ENCODE measurements at places on chromosomes 7 and 10.
A peak's percentile ranks its signal among the peaks of the same experiment; 100 is the strongest.

GRCh38 chr7:106744563-106745091, 83.7 kb upstream of the CCDC71L start:
- no peak for DNase-seq

DNA sequence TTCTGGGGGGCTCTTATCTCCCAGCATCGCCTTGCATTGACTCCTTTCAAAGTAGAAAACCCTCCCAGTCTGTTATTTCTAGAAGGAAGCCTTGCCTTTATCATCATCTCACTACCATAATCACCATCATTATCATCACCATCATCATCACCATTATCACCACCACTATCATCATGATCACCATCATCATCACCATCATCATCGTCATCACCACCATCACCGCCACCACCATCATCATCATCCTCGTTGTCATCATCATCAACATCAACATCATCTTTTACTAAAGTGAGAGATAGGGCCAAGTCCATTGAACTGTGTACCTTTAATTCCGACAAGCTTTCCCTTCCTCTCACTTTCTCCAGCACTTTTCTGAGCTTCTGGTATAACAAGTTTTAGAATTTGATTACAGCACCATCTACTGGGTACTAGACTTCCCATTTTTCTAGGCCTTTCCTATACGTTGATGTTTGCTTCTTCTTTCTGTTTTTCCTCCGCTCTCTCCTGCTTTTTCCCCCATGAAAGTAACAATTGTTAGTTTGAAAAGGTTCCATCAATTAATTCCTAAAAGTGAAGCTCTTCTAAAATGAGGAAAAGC, 226.4 kb downstream of the BUB3 start:
- no peak for DNase-seq

- DNase-seq, result no peak
Observed at GRCh38 chr10:10418387-10418786, 599.3 kb upstream of the CELF2 start.

DNA sequence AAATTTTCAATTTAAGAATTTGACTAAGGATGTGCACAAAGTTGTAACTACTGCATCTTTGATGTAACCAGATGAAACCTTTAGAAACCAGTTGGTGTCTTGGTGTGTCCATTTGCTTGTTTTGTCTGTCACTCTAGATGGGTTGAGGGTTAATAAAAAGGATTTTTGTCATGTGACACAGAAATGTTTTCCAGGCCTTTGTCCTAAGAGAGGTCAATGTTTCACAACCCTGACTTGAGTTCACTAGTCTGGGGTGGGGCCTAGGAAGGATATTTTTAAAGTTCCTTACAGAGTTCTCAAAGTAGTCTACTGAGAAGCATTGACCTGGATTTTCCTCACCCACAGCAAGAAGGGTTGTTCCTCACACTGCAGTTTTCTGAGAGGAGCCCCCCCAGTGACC, 90.3 kb downstream of the HERPUD2 start:
- no peak for DNase-seq

GRCh38 chr10:102776779-102777456, 33.2 kb downstream of the WBP1L start:
- DNase-seq, result peak; percentile 48

GRCh38 chr10:63206997-63207811, 74.1 kb downstream of the NRBF2 start:
- DNase-seq, result peak; percentile 52

DNA sequence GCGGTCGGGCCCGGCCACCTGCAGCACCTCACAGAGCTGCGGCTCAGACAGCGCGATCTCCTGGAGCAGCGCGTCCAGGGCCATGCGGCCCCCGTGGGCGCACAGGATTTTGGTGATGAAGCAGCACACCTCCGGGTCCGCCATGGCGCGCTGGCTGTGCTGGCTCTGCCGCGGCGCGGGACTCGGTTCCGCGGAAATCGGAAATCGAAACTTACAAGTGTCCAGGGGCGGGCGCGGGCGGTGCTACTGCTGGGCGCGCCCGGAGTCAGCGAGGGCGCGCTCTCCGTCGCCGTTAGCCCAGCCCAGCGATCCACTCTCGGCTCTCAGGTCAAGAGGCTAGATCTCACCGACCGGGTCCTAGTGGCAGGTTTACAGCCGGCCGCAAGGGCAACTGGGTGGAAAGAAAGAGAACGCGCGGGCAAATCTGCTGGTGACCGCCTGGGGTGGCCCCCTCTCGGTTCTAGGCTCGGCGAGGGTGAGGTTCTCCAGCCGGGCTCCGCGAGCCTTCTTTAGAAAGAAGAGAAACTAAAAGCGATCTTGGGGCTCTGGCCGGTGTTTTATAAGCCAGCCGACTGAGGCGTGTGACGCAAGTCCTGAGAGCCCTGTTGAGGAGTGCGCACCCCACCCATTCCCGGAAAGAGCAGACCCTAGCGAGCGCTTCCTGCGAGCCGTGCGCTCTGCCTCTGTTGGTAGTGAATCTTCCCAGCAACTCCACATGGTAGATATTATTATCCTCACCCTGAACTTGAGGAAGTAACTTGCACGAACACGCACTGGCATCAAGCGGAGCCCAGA, at the start of gene ZC3HAV1:
Gene ZC3HAV1, minus strand, starts transcription at position 533 of the 795 bp plus-strand sequence. Its CDS starts 389 bp downstream, at position 144.
- DNase-seq, result peak; percentile 12

GRCh38 chr10:78937800-78938694, 130.7 kb upstream of the ZMIZ1 start:
- DNase-seq, result no peak

GRCh38 chr7:139655305-139655704, 122.5 kb downstream of the HIPK2 start:
- no peak for DNase-seq

- no peak for DNase-seq
Observed at GRCh38 chr10:75314570-75314969, 78.8 kb upstream of the COMTD1 start.

DNA sequence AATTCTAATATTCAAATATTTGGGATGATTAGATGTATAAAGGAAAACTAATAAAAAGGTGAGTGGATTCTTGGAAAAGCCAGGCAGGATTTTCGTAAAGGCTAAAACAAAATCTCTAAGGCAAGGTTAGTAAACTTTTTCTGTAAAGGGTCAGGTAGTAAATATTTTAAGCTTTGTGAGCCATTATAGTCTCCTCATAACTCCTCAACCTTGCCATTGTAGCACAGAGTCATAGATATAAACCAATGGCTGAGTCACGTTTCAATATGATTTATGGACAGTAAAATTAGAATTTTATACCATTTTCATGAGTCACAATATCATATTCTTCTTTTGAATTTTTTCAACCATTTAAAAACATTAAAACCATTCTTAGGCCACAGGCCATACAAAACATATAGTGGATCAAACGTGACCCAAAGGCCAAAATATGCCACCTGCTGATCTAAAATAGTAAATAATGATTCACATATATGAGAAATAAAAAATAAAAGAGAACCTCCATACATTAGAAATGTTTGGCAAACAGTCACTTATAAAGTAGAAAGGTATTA, 651.8 kb upstream of the LRRTM3 start:
- no peak for DNase-seq

- DNase-seq, result no peak
Observed at GRCh38 chr10:50410066-50410811, 158.9 kb upstream of the ASAH2 start.

- DNase-seq, result no peak
Observed at GRCh38 chr10:28248092-28248491, 54.8 kb downstream of the MPP7 start.

- no peak for DNase-seq
Observed at GRCh38 chr10:101230183-101230917, 1.1 kb upstream of the LBX1 start.

- peak; percentile 88 for DNase-seq
Observed at GRCh38 chr10:11004144-11005077, 13.3 kb upstream of the CELF2 start.

DNA sequence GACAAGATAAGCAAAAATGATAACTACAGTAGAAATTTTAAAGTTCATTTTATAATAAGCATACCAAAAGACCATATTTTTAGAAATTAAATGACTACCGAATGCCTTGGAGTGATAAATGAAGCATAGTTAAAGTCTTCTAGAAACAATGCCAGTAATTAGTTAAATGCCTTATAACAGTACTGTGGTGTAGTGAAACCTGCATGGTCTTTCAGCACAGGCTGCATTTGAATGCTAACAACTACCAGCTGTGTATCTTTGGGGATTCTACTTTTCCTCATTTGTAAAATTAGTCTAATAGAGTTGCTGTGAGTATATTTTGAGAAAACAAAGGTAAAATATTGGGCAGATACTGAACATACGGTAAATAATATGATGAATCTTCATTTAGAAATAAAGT, 25.1 kb downstream of the TSPAN12 start:
- no peak for DNase-seq

- DNase-seq, result no peak
Observed at GRCh38 chr7:84372155-84372621, 177.6 kb upstream of the SEMA3A start.

DNA sequence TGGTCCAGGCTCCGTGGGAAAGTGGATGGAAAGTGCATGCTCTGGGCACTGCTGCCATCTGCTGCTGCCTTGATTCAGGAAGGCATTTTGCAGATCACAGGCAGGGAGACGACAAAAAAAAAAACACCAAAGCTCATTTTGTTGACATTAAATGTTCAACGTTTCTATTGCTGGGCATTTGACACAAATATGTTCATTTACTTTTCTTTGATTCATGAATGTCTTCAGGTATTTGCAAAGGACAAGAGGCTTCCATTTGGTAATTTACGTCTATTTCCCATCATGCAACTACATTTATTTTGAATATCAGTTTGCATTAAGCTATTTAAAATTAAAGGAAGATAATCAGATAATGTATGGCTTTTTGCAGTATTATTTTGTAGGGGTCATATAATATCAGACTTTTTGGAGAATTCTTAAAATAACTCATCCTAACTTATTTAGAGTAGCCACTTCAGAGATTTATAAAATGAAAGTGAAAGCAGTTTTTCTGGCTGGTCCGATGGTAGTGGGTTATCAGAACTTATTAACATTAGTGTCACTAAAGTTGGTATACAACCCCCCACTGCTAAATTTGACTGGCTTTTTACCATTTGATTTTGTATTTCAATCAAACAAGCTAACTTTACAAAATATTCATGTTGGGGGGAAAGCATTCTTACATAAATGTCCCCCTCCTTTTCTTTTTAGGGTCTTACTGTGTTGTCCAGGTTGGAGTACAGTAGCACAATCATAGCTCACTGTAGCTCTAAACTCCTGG, 65.3 kb downstream of the PDIA4 start:
- peak; percentile 91 for DNase-seq

- DNase-seq, result peak; percentile 68
Observed at GRCh38 chr10:17599089-17599488, 18.1 kb downstream of the HACD1 start.

- DNase-seq, result no peak
Observed at GRCh38 chr10:693506-693905, 4.0 kb upstream of the DIP2C start.

- DNase-seq, result no peak
Observed at GRCh38 chr7:7956531-7957128, 12.0 kb upstream of the GLCCI1 start.

- DNase-seq, result no peak
Observed at GRCh38 chr7:29008590-29008989, 50.5 kb upstream of the TRIL start.

- no peak for DNase-seq
Observed at GRCh38 chr10:85921789-85922188, 444.8 kb downstream of the GRID1 start.

- DNase-seq, result no peak
Observed at GRCh38 chr10:34538281-34538829, 276.7 kb downstream of the PARD3 start.

DNA sequence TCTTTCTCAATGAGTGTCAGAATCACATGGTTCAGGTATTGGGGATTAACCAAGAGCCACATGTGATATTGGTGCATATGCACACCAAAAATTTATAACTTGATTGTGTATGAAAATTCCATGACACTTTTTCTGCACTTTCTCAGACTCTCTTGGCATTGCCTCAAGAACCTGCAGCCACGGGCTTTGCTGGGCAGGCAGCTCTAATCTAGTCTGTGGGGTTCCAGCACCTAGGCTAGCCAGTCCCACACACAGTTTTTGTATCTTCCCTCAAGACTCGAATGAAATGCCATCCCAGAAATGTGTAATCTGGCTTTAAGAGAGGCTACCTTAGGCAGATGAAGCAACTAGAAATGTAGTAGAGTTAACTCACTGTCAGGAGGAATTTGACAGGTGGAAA, 21.7 kb downstream of the STARD3NL start:
- DNase-seq, result no peak

GRCh38 chr7:131066635-131067034, 261.0 kb upstream of the MKLN1 start:
- DNase-seq, result no peak

DNA sequence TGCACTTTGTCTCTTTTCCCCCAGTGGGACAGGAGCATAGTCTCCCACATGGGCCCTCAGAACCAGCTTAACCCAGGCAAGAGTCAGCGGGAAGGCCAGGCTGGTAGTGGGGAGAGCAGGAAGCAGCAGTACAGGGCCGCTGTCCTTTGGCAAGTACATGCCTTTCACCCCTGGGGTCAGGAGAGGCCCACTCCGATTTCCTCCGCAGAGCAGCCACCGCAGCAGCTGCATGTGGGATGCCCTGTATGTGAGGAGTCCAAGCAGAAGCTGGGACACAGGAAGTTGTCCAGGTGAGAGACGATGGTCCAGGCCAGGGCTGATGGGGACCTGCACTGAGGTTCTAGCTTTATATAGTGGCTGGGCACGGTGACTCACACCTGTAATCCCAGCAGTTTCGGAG, 36.7 kb upstream of the GALNTL5 start:
- no peak for DNase-seq

DNA sequence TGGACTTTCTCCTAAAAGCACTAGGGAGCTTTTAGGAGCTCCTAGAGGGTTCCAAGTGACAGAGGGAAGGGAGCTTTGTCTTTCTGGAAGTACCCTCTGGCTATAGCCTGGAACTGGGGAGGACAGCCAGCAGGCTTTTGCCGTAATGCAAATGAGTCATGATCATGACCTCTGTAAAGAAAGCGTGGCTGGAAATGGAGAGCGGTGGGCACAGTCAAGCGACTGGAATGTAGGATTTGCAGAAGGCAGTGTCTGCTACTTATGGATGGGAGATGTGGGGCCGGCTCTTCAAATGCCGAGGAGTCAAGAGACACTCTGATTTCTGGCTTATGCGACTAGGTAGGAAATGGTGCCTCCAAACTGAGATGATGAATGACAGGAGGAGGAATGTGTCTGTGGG, 34.6 kb upstream of the PLPP4 start:
- no peak for DNase-seq

Data from G401 (cell line).